Adipocyte (in vitro differentiated cells): ENCODE measurements at places on chromosomes 2 and 18.

GRCh38 chr18:69874058-69874457, 73.6 kb downstream of the CD226 start:
- no peak for DNase-seq

GRCh38 chr2:213066443-213066743, 85.0 kb downstream of the IKZF2 start:
- no peak for DNase-seq

DNA sequence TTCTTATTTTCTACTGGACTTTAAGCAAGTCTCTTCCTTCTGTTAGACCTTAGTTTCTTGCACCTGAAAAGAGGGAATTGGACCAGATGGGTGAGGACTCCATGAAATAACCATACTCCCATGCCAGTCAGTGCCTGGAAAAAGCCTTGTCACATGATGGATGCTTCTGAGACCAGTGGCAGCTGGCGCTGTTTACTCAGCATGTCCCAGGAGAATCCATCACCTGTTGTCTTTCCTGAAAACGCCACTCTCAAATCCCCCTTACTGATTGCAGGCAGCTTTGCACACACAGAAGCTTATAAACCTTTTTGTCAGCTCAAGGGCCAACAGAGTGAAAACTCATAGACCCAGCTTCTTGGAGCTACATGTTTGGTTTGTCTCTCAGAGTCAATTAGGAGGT, 117.6 kb downstream of the POLE4 start:
- no peak for DNase-seq

DNA sequence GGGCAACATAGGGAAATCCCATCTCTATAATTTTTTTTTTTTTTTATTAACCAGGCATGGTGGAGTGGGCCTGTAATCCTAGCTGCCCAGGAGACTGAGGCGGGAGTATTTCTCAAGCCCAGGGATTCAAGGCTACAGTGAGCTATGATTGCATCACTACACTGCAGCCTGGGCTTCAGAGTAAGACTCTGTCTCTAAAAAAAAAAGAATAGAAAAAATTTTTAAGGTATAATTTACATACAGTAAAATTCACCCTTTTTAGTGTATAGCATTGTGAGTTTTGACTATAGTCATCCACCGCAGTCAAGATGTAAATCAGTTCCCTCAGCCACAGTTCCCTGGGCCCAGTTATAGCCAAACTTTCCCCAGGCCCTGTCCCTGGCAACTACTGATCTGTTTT, 57.1 kb upstream of the MSH6 start:
- DNase-seq, result peak; percentile 56

GRCh38 chr2:383888-384287, 96.0 kb upstream of the ALKAL2 start:
- DNase-seq, result no peak

- peak; percentile 22 for DNase-seq
Measured at GRCh38 chr2:162114271-162114670, 37.8 kb downstream of the GCG start.

- peak; percentile 72 for DNase-seq
Measured at GRCh38 chr18:31741097-31741735, 19.5 kb downstream of the SLC25A52 start.
